ENCODE measurements at places on chromosomes 7 and 10. TPM values are rescaled to one million over a fixed set of nuclear protein-coding genes. Genes with fewer than 3 reads are reported as not detected.

Gene LIPK
- not detected for total RNA-seq

Gene RADIL
- 61.2 TPM for total RNA-seq

Gene C10orf62
- 0.25 TPM for total RNA-seq

Gene DOCK1
- total RNA-seq: 30.6 TPM

Gene ODAD2
- 0.63 TPM for total RNA-seq

Gene DMBT1
- not detected for total RNA-seq

Gene TMEM26
- 2.5 TPM for total RNA-seq

Gene GJD4
- 0.24 TPM for total RNA-seq

Gene NEUROG3
- not detected for total RNA-seq

Gene GLI3
- total RNA-seq: 10.0 TPM

Gene CDNF
- 0.74 TPM for total RNA-seq

Gene CNOT4
- 14.5 TPM for total RNA-seq

Gene ARHGEF5
- total RNA-seq: 1.3 TPM

Gene INPP5A
- total RNA-seq: 83.6 TPM

Gene CALHM3
- not detected for total RNA-seq

Gene TRIM50
- total RNA-seq: not detected

Gene GPR158
- 0.18 TPM for total RNA-seq

Gene TDRD1
- total RNA-seq: not detected

Gene GSTO2
- total RNA-seq: 1.7 TPM

Gene PILRA
- total RNA-seq: 3.1 TPM

Gene SGPL1
- 51.9 TPM for total RNA-seq

Gene C10orf105
- total RNA-seq: not detected

Gene SFTPD
- 1.1 TPM for total RNA-seq

Gene PRSS2
- not detected for total RNA-seq

Gene ACTA2
- 1,463 TPM for total RNA-seq

Gene SLC18A2
- total RNA-seq: 0.42 TPM

Gene CCL26
- not detected for total RNA-seq

Gene PMPCB
- total RNA-seq: 67.4 TPM

Gene GPRIN2
- 9.1 TPM for total RNA-seq

Gene MSMB
- not detected for total RNA-seq

Gene SCIN
- 0.66 TPM for total RNA-seq

Gene TMEM72
- 1.3 TPM for total RNA-seq

Gene IGFBP1
- total RNA-seq: not detected

Gene WNT8B
- 0.07 TPM for total RNA-seq

Gene SH2D4B
- 0.18 TPM for total RNA-seq

Gene CACNB2
- 134 TPM for total RNA-seq

Gene VPS37D
- 32.0 TPM for total RNA-seq

Gene NCF1
- total RNA-seq: 0.18 TPM

Gene FAM25C
- total RNA-seq: not detected

Gene POR
- 97.9 TPM for total RNA-seq

Gene C7orf33
- total RNA-seq: not detected

Gene FGFBP3
- 14.2 TPM for total RNA-seq
